ENCODE measurements at places on chromosomes 5 and 9.

- no peak for DNase-seq
Observed at GRCh38 chr5:149004559-149004958, 58.3 kb downstream of the SH3TC2 start.

GRCh38 chr9:82475584-82476301, 487.2 kb downstream of the SPATA31D1 start:
- no peak for DNase-seq

GRCh38 chr5:143033535-143034250, 263.5 kb downstream of the ARHGAP26 start:
- no peak for DNase-seq

- DNase-seq, result no peak
Observed at GRCh38 chr9:105132606-105133005, 111.8 kb upstream of the SLC44A1 start.

DNA sequence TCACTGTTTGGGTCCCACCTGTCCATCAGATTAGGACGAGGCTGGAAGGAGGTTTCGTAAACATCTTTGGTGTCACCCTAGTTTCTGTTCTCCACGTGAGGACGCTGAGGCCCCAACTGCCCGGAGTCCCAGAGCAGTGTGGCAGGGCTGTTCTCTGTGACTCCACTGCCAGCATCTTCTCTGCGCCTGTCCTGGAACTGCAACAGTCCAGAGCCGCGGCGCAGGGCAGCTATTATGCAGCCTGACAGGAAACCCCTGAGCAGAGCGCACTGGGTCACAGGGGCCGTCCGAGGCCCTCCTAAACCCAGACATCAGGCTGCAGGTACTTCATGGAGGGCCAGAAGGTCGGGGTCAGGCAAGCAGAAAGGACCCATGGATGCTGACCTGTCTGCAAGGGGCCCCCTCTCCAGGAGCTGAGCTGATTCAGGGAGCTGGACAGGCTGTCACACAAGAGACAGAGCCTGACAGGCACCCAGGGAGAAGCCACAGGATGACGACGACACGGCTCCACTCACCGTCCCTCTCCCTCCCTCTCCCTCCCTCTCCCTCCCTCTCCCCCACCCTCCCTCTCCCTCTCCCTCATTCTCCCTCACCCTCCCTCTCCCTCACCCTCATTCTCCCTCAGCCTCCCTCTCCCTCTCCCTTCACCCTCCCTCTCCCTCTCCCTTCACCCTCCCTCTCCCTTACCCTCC, 31.7 kb downstream of the DBH start:
- no peak for DNase-seq

DNA sequence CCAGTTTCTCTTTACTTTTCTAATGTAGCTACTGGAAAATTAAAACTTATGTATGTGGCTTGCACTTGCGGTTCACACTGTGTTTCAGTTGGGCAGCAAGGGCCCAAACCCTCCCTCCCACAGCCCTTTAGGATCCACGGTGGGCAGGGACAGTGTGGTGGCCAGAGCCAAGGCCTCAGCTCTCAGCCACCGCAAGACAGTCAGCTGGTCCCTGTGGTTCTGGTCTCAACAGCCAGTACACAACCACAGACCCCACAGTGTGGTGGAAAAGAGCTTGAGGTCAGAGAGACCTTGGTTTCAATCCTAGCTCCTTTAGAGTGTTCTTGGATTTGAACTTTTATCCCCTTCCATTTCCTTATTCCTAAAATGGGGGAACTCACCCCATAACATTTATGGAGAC, 153.0 kb upstream of the SMIM23 start:
- no peak for DNase-seq

DNA sequence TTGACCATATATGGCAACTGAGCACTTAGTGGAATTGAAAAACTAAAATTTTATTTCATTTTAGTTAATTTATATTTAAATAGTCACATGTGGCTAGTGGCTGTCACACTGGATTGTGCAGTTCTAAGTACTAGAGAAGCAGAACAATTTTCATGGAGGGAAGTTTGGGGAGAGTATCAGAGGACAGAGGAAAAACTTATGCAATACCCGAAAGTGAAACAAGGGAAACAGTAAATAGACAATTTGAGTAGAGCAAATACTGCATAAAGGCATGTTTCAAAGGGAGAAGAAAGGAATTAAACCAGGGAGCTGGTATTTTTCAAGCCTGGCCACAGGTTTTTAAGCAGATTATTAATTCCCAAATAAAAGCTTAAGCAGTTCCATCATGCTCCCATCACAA, 590.5 kb upstream of the RORB start:
- DNase-seq, result no peak

DNA sequence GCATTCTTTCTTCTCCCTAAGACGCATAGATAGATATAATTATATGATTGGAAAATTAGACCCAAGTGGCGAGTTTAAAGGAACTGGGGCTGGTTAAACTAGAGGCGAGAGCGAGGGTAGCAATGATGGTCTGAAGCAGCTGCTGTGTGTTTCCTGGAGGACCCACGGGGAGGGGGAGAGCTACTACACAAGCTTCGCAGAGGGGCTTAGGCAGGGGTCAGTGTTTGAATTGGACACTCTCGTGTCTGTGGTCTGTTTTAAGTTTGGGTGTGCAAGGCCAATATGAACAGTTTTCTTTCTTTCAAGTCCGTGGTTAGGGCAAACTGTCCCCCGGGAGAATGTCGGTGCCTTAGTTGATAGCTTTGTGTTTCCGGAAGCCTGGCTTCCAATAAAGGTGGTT, 43.1 kb downstream of the PDZD2 start:
- no peak for DNase-seq

- no peak for DNase-seq
Observed at GRCh38 chr5:176542596-176543427, 5.6 kb upstream of the RNF44 start.

DNA sequence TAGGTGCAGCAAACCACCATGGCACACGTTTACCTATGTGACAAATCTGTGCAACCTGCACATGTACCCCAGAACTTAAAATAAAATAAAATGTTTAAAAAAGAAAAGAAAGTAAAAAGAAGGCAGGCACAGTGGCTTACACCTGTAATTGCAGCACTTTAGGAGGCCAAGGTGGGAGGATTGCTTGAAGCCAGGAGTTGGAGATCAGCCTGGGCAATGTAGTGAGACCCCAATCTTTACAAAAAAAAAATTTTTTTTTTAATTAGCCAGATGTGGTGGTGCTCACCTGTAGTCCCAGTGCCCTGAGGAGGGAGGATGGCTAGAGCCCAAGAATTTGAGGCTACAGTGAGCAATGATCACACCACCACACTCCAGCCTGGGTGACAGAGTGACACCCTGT, 12.5 kb upstream of the LHFPL2 start:
- DNase-seq, result no peak

GRCh38 chr5:89437450-89438435, 554.8 kb upstream of the MEF2C start:
- no peak for DNase-seq

- DNase-seq, result no peak
Observed at GRCh38 chr9:131946180-131946579, 133.5 kb downstream of the MED27 start.

DNA sequence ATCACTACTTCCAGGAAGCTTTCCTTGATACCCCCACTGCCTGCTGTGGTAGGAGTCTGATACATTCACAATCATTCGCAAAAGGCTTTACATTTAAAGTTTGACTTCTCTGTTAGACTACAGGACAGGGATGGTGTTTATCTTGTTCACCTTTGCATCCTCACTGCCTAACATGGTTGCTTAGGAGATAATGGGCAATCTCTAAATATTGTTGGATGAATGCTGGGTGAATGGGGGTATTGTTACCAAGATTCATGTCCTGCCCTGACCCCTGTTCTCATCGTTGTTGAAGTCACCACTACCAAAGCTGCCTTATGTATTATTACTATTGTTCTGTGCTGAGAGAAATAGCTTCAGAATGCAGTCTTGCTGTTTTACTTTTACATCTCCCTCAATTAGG, 7.7 kb upstream of the TMEFF1 start:
- DNase-seq, result no peak

- no peak for DNase-seq
Observed at GRCh38 chr5:133123297-133123696, 71.5 kb downstream of the HSPA4 start.

- DNase-seq, result no peak
Observed at GRCh38 chr5:55771175-55771655, 33.4 kb downstream of the DDX4 start.

DNA sequence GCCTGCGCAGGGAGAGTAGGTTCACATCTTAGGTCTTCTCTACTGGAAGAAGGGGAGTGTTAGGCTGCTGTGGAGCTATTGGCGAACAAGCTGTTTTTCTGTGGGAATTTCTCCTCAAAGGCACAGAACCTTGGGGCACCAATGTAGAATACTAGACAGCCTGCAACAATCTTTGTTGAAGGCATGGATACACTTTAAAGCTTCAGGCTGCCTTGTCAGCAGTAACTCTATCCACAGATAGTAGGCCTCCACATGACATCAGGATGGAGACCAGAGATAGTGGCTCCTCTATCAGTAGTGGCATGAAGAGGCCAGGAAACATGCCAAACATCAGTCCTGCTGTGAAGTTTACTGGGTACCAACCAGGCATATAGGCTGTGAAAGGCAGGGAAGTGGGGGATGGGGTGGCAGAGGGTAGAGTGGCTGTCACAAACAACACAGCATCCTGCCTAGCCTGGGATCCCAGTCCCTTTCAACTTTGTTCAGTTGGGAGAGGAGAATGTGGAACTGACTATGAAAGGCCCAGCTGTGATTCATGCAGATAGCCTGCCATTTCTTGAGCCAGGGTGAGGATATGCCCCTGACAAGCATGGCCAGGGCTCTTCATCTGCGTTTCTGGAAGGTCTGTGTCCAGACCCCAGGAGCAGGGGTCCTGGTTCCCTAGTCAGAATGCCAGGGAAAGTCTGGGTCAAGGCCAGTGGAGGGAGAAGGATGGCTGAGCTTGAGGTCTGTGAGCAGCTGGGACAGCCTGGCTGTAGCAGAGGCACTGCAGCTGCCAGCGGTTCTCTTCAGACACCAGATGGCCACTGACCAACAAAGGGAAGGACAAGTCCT, 1.0 kb upstream of the HK3 start:
- no peak for DNase-seq

Data from NCI-H187 treated with DMSO at 0.1 percent for 48 hours (cell line).